ENCODE measurements at places on chromosomes 3 and 15. TPM values are rescaled to one million over a fixed set of nuclear protein-coding genes. Genes with fewer than 3 reads are reported as not detected.

The IL17RD gene
- total RNA-seq = 0.49 TPM

The CISH gene
- 0.44 TPM for total RNA-seq

The MEIS2 gene
- total RNA-seq = 9.7 TPM

The MFGE8 gene
- 28.7 TPM for total RNA-seq

The CELSR3 gene
- 0.49 TPM for total RNA-seq

The CIP2A gene
- 19.6 TPM for total RNA-seq

The PLA2G4F gene
- total RNA-seq = not detected

The SPINT1 gene
- total RNA-seq = 1.6 TPM

The DNASE1L3 gene
- total RNA-seq = 3.4 TPM

The MESP2 gene
- not detected for total RNA-seq

The BMF gene
- 5.3 TPM for total RNA-seq

The FURIN gene
- 41.4 TPM for total RNA-seq

The COLQ gene
- 1.7 TPM for total RNA-seq

The FANCD2OS gene
- total RNA-seq = not detected

The MITF gene
- 3.8 TPM for total RNA-seq
